ENCODE measurements at places on chromosomes 16 and 17.
A peak's percentile ranks its signal among the peaks of the same experiment; 100 is the strongest.

DNA sequence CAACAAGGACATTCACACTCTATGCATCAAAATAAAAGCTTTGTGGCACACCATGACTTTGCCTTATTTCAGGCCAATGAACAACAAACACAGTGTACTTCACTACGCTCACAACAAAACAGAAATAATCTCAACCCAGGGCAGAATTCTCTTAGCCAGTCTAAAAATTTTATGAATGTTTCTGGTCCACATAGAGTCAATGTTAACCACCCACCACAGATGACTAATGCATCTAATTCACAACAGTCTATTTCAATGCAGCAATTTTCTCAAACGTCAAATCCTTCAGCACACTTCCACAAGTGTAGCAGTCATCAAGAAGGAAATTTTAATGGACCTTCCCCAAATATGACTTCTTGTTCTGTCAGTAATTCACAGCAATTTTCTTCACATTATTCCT lies 101.7 kb downstream of the CHD9 start:
- peak; percentile 32 for DNase-seq

- DNase-seq = no peak
These were observed 2.8 kb downstream of the DCUN1D3 start for GRCh38 chr16:20897253-20897897.

DNA sequence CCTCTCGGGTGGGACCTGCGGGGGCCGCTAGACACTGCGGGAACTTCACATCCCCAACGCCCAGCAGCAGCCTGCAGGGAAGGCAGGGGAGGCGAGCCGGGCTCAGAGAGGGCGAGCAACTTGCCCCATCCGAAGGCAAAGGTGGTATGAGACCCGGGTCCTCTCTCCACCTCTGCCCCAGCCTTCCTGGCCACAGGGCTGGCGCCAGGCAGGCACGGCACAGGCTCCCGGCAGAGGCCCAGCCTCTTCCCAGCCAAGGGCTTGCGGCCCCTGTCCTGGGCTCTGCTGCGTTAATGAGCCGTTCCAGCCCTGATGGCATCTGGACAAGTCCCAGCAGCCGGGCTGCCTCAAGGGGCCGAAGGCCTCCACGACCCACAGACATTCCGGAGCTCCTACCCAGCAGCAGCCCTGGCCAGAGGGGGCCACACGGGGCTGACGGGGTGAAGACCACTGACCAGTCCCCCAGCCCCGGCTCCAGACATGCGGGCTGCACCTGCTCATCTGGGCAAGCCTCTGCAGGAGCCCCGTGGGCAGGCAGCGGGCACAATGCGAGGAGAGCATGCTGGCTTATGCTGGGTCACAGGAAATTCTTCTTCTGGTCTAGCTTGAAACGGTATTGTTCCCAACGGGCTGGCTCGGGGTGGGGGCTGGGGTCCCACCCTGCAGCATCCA lies 1.2 kb upstream of the HS3ST6 start:
- DNase-seq = no peak

- peak; percentile 40 for DNase-seq
These were observed 914.9 kb downstream of the KCNJ2 start for GRCh38 chr17:71084219-71084618.

GRCh38 chr16:11131706-11132105 lies 124.3 kb downstream of the SOCS1 start:
- DNase-seq = no peak

DNA sequence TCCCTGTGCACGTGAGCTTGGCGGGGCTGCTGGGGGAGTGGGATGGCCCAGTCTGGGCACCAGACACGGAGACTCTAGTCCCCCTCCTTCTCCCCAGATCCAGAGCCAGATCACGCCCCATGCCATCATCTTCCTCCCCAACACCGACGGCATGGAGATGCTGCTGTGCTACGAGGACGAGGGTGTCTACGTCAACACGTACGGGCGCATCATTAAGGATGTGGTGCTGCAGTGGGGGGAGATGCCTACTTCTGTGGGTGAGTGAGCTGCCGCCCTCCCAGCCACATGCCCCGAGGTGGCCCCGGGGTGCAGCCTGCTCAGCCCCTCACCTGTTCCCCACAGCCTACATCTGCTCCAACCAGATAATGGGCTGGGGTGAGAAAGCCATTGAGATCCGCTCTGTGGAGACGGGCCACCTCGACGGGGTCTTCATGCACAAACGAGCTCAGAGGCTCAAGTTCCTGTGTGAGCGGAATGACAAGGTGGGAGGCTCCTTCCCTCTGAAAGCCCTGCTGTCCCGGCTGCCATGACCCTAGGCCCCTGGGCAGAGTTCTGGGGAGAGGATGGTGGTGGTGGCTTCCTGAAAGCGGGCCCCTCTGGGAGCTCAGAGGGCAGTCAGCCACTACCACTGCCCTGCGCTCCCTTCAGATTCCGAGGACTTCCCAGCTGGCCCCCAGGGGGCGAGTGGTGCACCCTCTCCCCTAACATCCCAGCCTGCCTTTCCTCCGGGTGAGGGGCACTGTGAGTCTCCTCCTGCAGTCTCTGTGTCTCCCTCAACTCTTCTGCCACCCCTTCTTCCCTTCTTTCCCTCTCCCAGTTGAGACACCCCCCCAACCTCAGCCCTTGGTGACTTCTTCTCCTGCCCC lies 2.8 kb upstream of the C17orf107 start:
- no peak for DNase-seq

DNA sequence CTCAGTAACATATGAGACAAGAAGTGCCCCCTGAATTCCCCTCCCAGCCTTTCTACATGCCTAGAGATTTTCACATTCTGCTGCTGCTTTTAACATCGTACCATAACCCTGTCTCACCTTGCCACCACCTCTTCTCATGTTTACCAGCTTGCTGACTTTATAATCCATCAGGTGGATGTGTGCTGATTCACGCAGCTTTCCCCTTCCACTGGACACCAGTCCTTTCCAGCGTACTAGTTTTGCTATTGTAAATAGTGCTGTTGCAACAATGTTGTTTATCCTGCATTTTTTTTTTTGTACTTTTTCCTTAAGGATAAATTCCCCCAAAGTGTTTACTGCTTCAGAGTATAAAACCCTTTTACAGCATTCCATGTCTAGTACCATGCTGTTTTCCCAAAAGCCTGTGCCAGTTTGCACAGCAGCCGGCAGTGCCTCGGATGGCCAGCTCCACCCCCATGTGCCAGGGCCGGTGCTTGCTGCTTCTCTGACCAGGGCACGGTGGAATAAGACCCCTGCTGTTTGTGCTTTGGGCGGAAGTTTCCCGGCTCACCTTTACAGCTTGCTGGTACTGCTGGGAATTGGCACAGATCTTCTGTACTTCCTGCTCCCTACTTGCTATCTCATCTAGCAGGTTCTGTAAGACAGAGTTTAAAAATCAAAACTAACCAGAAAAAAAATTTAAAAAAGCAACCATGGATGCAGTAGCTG lies 41.3 kb downstream of the UBN1 start:
- DNase-seq = no peak

- no peak for DNase-seq
These were observed 30.2 kb downstream of the SALL1 start for GRCh38 chr16:51120730-51121347.

GRCh38 chr16:85127379-85127723 lies 15.1 kb upstream of the CIBAR2 start:
- DNase-seq = no peak

- peak; percentile 66 for DNase-seq
These were observed 23.8 kb downstream of the EZH1 start for GRCh38 chr17:42720996-42721583.

DNA sequence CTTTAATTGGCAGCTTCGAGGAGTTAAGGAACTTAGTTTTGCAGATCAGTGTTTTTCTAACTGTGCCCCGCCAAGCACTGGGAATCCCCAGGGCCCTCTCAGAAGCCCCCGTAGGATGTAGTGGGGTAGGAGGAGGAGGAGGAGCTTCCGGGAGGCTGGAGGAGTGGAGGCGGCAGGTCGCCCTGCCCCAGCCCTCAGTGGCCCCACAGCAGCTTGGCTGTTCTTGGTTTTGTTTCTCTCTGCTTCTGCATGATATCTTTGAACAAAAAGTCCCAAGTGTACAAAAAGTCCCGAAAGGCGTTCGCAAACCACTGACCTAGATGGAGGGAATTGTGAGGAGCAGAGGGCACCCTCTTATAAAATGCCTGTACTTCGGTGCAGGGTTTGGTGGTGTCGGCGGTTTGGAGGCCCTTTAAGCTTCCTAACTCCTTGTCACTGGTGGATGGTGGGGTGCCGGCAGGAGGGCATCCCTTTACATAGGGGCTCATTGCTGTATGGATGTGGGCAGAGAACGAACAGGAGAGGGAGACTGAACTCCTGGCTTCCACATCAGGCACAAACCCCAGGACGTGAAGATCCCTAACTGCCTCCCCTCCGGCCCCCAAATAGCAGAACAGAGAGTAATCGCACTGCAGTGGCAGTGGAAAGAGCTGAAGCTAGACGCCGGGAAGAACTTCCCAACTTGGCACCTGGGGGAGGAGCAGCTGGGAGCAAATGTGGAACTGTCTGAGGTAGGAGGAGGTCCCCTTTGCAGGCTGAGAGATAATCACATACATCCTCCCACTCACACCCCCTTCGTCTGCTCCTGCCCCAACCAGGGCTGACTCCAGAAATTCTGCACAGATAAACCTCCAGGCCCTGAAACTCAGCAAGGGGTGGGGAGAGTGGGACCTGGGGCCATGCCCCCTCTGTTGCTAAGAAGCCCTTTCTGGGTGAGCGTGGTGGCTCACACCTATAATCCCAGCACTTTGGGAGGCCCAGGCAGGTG lies 20.1 kb downstream of the EPOP start:
- DNase-seq = no peak

- DNase-seq = no peak
These were observed 10.4 kb downstream of the CARD14 start for GRCh38 chr17:80180192-80180591.

DNA sequence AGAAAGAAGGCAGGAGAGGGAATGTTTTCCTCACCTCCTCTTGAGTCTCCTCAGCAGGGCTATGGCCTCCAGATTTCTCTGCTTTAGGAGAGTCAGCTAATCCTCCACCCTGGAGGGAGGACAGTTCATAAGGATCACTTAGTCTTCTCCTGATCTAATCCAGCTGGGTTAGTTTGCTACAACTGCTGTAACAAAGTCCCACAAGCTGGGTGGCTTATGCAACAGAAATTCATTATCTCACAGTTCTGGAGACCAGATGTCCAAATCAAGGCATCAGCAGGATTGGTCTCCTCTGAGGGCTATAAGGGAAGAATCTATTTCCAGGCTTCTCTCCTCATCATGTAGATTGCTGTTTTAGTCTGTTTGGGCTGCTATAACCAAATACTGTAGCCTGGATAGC lies 40.6 kb upstream of the XYLT1 start:
- DNase-seq = peak; percentile 75

DNA sequence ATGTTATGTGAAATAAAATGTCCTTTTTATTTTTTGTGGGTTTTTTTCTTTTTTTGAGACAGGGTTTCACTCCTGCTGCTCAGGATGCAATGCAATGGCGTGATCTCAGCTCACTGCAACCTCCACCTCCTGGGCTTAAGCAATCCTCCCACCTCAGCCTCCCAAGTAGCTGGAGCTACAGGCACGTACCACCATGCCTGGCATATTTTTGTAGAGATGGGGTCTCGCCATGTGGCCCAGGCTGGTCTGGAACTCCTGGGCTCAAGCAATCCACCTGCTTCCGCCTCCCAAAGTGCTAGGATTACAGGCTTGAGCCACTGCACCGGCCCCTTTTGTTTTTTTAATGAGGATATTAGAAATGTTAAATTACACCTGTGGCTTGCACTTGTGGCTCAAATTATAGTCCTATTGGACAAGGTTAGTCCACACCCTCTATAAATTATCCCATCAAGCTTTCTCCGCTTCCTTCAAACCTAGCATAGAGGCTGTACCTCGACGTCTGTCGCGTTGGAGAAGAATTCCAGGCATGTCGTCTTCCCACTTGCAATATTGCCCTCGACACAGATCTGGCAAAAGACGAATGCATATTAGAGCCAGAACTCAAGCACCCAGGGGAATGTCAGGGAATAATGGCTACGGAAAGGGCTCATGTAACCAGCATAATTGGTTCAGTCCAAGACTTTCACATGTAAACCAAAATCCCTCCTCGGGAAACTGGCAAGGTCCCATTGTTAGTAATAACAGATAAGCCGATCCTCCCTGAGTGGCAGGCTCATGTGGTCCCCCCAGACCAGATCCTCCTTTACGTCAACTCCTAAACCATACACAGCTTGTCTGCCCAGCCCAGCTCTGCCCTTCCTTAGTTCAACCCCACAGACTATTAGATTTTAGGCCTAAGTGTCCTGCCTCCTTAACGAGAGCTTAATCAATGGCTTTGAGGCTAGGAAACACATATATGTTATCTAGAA lies 8.2 kb downstream of the TK2 start:
- DNase-seq = no peak

DNA sequence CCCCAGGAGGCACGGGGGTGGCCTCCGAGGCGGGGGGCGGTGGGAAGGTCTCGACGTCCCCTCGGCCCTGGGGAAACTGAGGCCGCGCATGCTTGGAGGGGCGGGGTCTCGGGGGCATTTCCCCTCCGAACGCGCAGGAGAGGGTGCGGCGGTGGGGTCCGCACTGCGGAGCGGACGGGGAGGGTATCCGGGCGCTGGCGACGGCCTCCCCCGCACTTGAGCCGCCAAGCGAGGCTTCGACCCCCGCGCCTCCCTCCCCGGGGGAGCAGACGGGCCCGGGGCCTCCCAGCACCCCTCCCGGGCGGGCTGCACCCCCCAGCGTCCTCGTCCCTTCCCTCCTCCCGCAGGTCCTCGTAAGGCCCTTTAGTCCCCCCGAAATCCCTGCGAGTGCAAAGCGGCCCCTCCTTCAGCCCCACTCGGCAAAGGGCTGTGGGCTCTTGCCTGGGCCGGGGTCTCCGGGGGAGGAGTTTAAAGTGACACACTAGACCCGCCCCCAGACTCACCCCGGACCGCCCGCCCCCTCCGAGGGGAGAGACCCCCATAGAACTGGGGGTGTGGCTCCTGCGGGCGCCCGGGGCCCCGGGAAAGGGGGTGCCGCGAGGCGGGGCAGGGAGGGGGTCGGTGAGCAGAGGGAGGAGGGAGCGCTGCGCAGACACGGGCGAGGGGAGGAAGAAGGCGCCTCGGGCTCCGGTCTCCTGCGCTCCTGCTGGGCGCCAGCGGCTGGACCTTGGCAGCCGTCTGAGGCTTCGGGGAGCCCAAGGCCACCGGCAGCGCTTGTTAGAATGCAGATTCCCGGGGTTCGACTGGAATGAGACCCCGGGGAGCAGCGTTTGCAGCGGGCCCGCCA lies 632 bp downstream of the BAIAP3 start:
- DNase-seq = no peak

- DNase-seq = peak; percentile 50
These were observed 23.0 kb downstream of the WNT3 start for GRCh38 chr17:46795379-46795952.

- peak; percentile 26 for DNase-seq
These were observed 3.3 kb downstream of the GRN start for GRCh38 chr17:44348234-44348987.

DNA sequence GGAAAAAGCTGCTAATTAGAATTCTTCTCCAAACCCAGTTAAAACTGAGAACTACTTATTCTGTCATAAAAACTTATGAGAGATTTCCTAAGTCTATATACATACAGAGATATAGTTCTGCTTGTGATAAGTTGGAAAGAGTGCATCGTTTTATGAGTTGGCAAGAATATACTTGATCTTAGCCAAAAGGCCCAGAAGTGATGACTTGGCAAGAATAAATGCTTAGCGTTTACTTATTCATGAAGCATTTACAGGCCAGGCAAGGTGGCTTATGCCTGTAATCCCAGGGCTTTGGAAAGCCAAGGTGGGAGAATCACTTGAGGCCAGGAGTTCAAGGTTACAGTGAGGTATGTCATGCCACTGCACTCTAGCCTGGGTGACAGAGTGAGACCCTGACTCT lies 81.7 kb downstream of the CYB561 start:
- DNase-seq = no peak

- no peak for DNase-seq
These were observed 29.0 kb downstream of the CDK5R1 start for GRCh38 chr17:32515677-32516383.
